Smooth muscle cell of the pulmonary artery (primary cell): ENCODE measurements at places on chromosomes 4 and X. TPM values are rescaled to one million over a fixed set of nuclear protein-coding genes. Genes with fewer than 3 reads are reported as not detected.

Gene LNX1
- 9.1 and 15.1 TPM in 2 replicates for total RNA-seq

Gene ATOH1
- not detected in 2 replicates for total RNA-seq

Gene CCDC110
- total RNA-seq, result 3.8 and 9.4 TPM in 2 replicates

Gene GALNTL6
- not detected in 2 replicates for total RNA-seq

Gene PRDM5
- total RNA-seq, result 8.2 and 10.1 TPM in 2 replicates

Gene TMPRSS11E
- total RNA-seq, result not detected in 2 replicates

Gene TBX22
- not detected in 2 replicates for total RNA-seq

Gene ADH1A
- not detected in 2 replicates for total RNA-seq

Gene NMU
- not detected in 2 replicates for total RNA-seq

Gene ADRA2C
- 0.40 and 0.72 TPM in 2 replicates for total RNA-seq

Gene MAGEA11
- total RNA-seq, result not detected in 2 replicates

Gene HTN1
- total RNA-seq, result not detected in 2 replicates

Gene ADGRG2
- 0.03 and 0.07 TPM in 2 replicates for total RNA-seq

Gene SSX4
- not detected in 2 replicates for total RNA-seq

Gene RAB33B
- 14.9 and 16.4 TPM in 2 replicates for total RNA-seq

Gene TBC1D19
- total RNA-seq, result 31.8 and 48.6 TPM in 2 replicates

Gene ATP2B3
- total RNA-seq, result 0.07 and 0.20 TPM in 2 replicates

Gene PPP4R3C
- total RNA-seq, result not detected in 2 replicates

Gene CFP
- total RNA-seq, result 0.07 and 0.10 TPM in 2 replicates

Gene ERVMER34-1
- total RNA-seq, result not detected in 2 replicates

Gene NHSL2
- total RNA-seq, result 2.4 and 4.4 TPM in 2 replicates

Gene GABRG1
- under 0.01 TPM in 1 of 2 replicates, not detected in the other for total RNA-seq

Gene DAPP1
- total RNA-seq, result not detected in 2 replicates

Gene DGAT2L6
- not detected in 2 replicates for total RNA-seq

Gene MFAP3L
- 7.2 and 14.3 TPM in 2 replicates for total RNA-seq

Gene ITIH6
- total RNA-seq, result not detected in 2 replicates

Gene CLNK
- total RNA-seq, result not detected in 2 replicates

Gene IRS4
- total RNA-seq, result not detected in 2 replicates
